ENCODE measurements at places on chromosomes 11 and 22. TPM values are rescaled to one million over a fixed set of nuclear protein-coding genes. Genes with fewer than 3 reads are reported as not detected.

DNA sequence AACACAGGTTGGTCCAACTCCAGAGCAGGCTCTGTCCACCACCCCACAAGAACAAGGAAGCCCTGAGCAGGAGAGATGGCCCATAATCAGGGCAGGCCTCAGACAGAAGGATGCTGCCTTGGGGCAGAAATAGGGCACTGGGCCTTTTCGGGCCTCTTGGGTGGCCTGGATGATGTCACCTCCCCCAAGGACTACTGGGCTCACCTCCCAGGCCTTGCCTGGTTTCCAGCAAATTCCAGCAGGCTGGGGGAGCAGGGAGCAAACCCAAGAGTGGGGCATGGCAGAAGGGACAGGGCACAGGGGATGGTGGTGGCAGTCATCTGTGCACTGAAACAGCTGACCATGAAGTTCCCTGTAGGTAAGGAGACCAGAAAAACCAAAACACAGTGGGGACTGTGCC, 5.3 kb upstream of the NAA40 start:
- no peak for DNase-seq

DNA sequence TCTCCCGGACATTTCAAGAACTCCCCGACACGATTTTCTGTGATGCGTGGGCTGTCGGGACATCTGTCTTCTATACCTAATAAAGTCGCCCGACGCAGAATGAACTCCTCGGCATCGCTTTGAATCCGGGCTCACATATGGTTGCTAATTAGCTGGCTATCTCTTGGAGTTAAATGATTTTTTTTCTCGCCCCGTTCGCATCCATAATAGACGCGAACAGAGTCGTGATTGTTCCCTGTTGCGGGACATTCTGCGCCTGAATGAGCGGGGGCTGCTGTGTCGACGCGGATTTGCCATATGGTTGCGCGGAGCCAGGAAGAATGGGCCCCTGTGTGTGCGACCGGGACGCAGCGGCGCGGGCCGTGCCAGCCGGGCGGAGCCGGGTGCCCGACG, 16.4 kb downstream of the CDKN1C start:
- DNase-seq, result no peak

GRCh38 chr11:27563201-27563600, 56.6 kb upstream of the LIN7C start:
- DNase-seq, result no peak

Gene MB
- total RNA-seq, result 12.8 TPM

Gene KCNQ1
- 42.8 TPM for total RNA-seq

Gene BIRC3
- total RNA-seq, result 53.6 TPM

GRCh38 chr11:78079232-78080083, at the start of gene NDUFC2:
Gene NDUFC2, minus strand, starts transcription at chr11:78079862. Its CDS starts 118 bp downstream, at chr11:78079744.
- DNase-seq, result peak; percentile 75

DNA sequence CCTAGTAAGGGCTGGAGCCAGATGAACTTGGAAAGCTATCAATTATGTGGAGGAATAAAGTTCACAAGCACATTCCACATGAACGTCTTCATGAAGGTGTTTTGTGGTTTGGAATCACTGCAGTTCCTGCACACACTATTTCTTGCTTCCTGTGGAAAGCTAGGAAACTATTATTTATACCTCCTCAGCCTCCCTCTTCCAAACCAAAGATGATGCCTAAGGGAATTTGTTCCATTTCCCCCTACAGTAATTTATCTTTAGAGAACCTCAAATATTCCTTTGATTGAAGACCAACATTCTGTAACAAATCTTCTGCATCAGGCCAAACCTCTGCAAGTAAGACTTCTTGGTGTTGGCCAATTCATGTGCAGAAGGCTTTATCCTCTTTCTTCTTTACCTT, 115.8 kb upstream of the ARHGAP20 start:
- no peak for DNase-seq

DNA sequence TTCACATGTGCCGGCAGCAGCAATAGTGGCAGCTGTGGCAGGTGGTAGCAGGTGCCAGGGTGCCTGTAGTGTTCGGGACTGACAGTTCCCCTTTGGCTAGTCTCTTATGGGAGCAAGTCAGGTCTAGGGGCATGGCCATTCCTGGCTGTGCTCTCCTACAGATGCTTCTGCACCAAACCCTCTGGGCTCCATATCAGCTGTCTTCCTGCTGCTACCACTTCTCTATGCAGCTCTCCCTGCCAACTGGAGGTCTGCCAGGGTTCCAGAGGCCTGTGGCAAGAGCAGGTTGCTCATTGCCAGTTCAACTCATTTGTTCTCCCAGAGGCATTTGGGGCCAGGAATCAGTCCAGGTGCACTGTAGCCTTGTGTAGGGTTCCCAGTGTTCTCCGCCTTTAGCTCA, 473.7 kb downstream of the JRKL start:
- no peak for DNase-seq

Gene HEPHL1
- not detected for total RNA-seq

GRCh38 chr11:117160826-117161225, 16.7 kb downstream of the PAFAH1B2 start:
- DNase-seq, result no peak

DNA sequence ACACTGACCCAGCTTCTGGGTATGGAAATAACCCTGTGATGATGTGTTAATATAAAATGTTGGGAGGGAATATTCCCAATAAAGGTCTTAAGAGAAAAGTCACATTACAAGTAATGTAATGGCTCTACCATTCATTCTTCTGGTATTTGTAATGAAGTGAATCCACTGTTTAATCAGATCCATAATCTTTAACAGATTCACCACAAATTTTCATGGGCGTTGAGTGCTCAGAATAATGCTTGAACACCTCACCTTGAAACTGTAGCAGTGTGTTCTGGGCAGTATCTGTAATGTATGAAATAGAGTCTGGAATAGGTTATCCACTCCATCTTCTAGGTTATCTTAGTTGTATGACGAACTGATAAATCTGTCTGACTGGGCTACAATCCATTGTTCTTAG, 26.6 kb upstream of the CRTAM start:
- no peak for DNase-seq

- peak; percentile 3 for DNase-seq
Observed at GRCh38 chr11:103326070-103326794, 217.0 kb downstream of the DYNC2H1 start.

- no peak for DNase-seq
Observed at GRCh38 chr11:56898856-56899255, 89.9 kb upstream of the OR5AK2 start.

GRCh38 chr11:60018058-60018457, 1.1 kb downstream of the OOSP4B start:
- DNase-seq, result no peak

Gene FGF3
- not detected for total RNA-seq

Gene ALG8
- total RNA-seq, result 22.1 TPM

Gene IRAG1
- total RNA-seq, result 7.7 TPM

All from left colon (tissue), 2 donors.